ENCODE measurements at places on chromosomes 6 and 20.

DNA sequence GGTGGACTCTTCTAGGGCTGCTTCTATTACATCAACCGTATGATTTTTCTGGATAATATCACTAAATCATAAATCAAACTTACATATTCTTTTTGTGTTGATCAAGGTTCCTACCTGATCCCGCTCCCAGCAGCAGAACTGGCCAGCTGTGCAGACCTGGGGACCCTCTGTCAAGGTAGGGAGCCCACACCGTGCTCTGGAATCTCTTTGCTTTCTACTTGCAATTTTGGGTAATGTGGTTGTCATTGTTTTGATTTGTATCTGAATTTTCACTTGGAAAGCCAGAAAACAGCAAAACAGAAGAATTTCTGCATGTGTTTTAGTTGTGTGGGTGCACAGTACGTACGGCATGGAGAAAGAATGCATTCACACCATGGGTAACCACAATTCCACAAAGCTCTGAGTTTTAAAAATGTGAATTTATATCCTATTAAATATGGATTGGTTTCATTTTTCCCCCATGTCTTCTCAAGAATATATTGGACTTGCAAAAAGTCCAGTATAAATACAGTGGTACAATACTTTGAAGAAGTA, 80.1 kb downstream of the ADGRG6 start:
- no peak for DNase-seq

GRCh38 chr20:13009682-13010406, 1.1 kb downstream of the SPTLC3 start:
- peak; percentile 86 for DNase-seq

GRCh38 chr6:159217595-159218275, 48.5 kb downstream of the FNDC1 start:
- peak; percentile 33 for DNase-seq

- DNase-seq = no peak
These were observed 4.4 kb upstream of the PLCB1 start for GRCh38 chr20:8127553-8128255.

- peak; percentile 11 for DNase-seq
These were observed 192.4 kb downstream of the BMP2 start for GRCh38 chr20:6959900-6960312.

GRCh38 chr6:20833881-20834515, 299.7 kb downstream of the CDKAL1 start:
- DNase-seq = no peak

GRCh38 chr20:9971746-9972145, 63.0 kb upstream of the ANKEF1 start:
- no peak for DNase-seq
